ENCODE measurements at places on chromosomes 7 and 10.

DNA sequence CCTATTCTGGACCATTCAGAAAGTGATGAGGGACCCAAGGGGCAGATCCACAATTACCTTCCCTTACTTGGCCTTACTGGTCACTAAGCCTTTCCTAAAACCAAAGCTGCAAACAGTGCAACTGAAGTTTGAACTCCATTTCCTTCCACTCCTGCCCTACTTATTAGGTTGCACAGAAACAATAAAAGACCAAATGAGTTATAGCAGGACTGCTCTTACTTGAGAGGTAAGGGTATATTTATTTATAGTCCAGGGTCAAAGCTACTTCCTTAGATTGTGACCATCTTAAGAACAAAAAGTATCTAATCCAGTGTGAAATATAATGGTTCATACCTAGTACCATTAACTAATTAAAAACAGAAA lies 27.0 kb downstream of the CDK6 start:
- no peaks in the 10 kb centered on the region for H3K27me3 ChIP-seq
- H3K4me3 ChIP-seq: no peak overlapping the region
- peak overlapping the region; percentile 74 for H3K27ac ChIP-seq

GRCh38 chr7:51666751-51667150 lies 350.1 kb upstream of the COBL start:
- no peaks in the 10 kb centered on the region for H3K36me3 ChIP-seq
- H3K4me1 ChIP-seq: peaks cover 3% of the 10 kb centered on the region
- no peaks in the 10 kb centered on the region for H3K27me3 ChIP-seq
- H3K4me3 ChIP-seq: no peak overlapping the region

- no peaks in the 10 kb centered on the region for H3K27me3 ChIP-seq
- H3K27ac ChIP-seq: no peak overlapping the region
- H3K4me1 ChIP-seq: no peaks in the 10 kb centered on the region
- no peak for DNase-seq
These were observed 87.3 kb upstream of the TES start for GRCh38 chr7:116122972-116123595.

GRCh38 chr10:132845780-132846595 lies 60.0 kb upstream of the NKX6-2 start:
- H3K4me3 ChIP-seq: no peak overlapping the region
- no peak for DNase-seq
- H3K27me3 ChIP-seq: peaks cover 38% of the 10 kb centered on the region
- H3K36me3 ChIP-seq: no peaks in the 10 kb centered on the region

Measured in transverse colon (tissue), 4 donors.